ENCODE measurements at places on chromosomes 7 and 10. TPM values are rescaled to one million over a fixed set of nuclear protein-coding genes. Genes with fewer than 3 reads are reported as not detected.

Gene ALOX5
- 2.5 TPM for total RNA-seq

DNA sequence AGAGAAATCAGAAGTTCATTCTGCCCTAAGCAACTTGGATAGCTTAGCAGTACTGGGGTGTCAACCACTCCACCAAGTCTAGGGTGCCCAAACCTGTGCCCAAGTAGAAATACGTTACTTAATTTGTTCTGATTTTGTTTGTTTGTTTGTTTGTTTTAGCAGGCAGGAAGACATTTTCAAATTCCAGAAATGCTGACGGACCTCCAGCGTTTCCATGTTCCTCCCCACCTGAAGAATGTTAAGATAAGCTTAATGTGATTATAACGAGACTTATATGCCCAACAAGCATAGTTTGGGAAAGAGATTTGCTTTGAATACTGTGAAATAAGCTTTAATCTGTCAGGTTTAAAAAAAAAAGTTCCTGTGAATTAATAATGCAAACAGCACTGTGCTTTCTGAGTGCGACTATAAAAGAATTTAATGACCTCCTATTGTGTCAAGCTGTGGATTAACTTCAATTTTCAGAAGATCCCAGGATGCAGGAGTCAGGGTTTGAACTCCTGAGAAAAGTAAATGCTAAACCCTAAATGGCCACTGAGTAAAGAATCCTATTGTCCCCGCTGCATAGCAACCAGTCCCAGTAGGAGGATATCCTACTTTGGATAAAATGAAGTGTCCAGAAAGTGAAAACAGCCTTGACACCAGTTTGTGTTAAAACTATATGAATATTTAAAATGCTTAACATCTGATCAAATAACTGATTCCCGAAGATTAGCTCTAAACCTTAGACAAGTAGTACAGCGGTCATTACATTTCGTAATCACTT lies 56.5 kb downstream of the LYZL1 start:
- H3K4me1 ChIP-seq, result no peaks in the 10 kb centered on the region
- H3K27ac ChIP-seq, result no peak overlapping the region
- no peak overlapping the region for H3K4me3 ChIP-seq
- H3K36me3 ChIP-seq, result no peaks in the 10 kb centered on the region
- DNase-seq, result no peak
- no peaks in the 10 kb centered on the region for H3K27me3 ChIP-seq

DNA sequence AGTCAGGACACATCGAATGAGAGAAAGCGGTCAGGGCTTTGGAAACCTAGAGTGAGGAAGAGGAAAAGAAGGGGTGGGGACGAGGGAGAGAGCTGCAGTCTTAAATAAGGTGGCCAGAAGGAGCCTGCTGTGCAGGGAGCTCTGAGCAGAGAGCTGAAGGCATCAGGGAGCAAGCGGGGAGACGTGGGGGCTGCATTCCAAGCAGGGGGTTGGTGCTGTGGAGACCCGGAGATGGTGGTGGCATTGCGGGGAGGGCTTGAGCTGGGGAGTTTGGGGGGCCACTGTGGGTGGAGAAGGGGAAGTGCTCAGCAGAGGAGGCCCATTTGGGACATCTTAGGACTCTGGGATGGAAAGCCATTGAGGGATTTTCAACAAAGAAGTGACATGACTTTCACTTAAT lies 38.7 kb upstream of the ZNF32 start:
- no peak overlapping the region for H3K4me3 ChIP-seq
- H3K27ac ChIP-seq, result no peak overlapping the region
- H3K36me3 ChIP-seq, result no peaks in the 10 kb centered on the region
- H3K27me3 ChIP-seq, result no peaks in the 10 kb centered on the region

Gene PHKG1
- 30.1 TPM for total RNA-seq

DNA sequence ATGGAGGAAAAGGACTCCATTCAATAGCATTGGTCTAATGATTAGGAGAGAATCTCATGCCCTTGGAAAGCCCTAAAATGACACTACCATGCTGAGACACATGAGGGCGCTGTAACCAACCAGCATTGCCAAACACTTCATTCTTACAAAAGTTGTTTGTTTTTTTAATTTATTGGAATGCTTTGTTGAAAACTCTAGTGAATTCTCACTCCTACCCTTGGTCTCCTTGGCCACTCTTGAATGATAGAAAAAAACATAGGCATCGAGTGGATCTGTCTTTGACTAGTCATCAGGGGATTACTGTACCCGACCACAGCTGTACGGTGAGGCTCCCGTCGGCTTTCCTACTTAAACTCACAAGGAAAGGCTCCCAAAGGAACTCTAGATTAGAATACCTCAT lies 29.3 kb upstream of the ADD3 start:
- H3K27ac ChIP-seq, result no peak overlapping the region
- H3K4me1 ChIP-seq, result peaks cover 9% of the 10 kb centered on the region
- no peaks in the 10 kb centered on the region for H3K36me3 ChIP-seq
- no peaks in the 10 kb centered on the region for H3K27me3 ChIP-seq
